Mammary epithelial cell (primary cell): ENCODE measurements at places on chromosomes 2 and 18. TPM values are rescaled to one million over a fixed set of nuclear protein-coding genes. Genes with fewer than 3 reads are reported as not detected.

The VSNL1 gene
- 40.4 TPM for polyA plus RNA-seq

The STRN gene
- 10.7 TPM for polyA plus RNA-seq

The PPP1R7 gene
- 85.6 TPM for polyA plus RNA-seq

The GPR155 gene
- 2.2 TPM for polyA plus RNA-seq

The CXCR1 gene
- polyA plus RNA-seq = 1.4 TPM

The NETO1 gene
- polyA plus RNA-seq = 0.35 TPM

The BCS1L gene
- polyA plus RNA-seq = 54.9 TPM

The NAT8 gene
- polyA plus RNA-seq = not detected

The EFEMP1 gene
- polyA plus RNA-seq = 232 TPM

The ST8SIA5 gene
- 0.01 TPM for polyA plus RNA-seq

The FBXO48 gene
- 0.78 TPM for polyA plus RNA-seq

The STPG4 gene
- not detected for polyA plus RNA-seq

The MOGAT1 gene
- not detected for polyA plus RNA-seq

The SEPTIN10 gene
- polyA plus RNA-seq = 50.8 TPM

The MTCL1 gene
- 10.3 TPM for polyA plus RNA-seq

The CDKL4 gene
- 0.05 TPM for polyA plus RNA-seq

The CMPK2 gene
- polyA plus RNA-seq = 0.12 TPM

The SPP2 gene
- not detected for polyA plus RNA-seq
